Right atrium auricular region (tissue), 2 donors: ENCODE measurements at places on chromosomes 13 and 19.

GRCh38 chr19:44345959-44346358 lies 10.5 kb downstream of the ZNF112 start:
- no peak for DNase-seq

GRCh38 chr13:63050287-63050686 lies 1634.6 kb upstream of the PCDH20 start:
- DNase-seq, result no peak

- DNase-seq, result no peak
These were observed 121.5 kb upstream of the CSNK1A1L start for GRCh38 chr13:37226971-37227370.

DNA sequence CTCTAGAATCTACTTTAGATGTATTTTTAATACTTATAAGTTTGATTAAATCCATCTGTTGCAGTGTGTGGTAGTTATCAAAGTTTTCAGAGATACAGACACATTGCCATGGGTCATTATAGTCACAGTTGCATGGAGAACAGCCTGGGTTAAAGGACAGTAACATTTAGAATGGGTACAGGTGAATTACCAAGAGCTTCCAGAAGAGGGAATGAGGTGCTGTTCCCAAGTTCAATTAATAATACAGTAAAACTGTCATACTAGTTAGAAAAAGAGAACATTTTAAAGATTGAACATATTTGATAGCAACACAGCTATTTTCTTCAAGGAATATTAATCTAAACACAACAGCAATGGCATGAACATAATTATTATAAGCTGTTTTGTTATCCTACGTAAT lies 322.6 kb upstream of the SLC10A2 start:
- no peak for DNase-seq

DNA sequence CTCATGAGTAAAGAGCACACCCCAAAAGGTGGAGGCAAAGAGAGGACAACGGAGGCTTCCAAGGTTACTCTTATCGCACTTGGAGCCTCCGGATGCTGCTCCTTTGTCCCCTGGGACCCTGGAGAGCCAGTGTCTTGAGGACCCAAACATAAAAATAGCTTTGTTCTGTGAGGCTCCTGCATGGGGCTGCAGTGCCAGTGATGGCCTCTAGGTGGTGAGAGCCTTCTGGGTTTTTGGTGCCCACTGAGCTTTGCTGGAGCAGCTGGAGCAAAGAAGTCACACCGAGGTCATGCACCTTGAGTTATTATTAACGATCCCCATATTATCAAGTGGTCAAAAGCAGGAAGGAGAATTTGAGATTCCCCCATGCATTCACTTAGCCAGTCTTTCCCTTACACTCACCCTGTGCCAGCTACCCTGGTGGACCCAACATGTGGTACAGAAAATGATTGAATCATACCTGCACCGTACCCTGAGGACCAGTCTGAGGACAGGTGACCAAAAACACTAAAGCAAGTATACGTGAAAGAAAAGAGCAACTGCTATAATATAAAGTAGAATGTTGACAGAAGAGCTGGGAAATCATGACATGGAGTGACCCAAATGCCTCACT lies 41.5 kb downstream of the ZNF682 start:
- no peak for DNase-seq

DNA sequence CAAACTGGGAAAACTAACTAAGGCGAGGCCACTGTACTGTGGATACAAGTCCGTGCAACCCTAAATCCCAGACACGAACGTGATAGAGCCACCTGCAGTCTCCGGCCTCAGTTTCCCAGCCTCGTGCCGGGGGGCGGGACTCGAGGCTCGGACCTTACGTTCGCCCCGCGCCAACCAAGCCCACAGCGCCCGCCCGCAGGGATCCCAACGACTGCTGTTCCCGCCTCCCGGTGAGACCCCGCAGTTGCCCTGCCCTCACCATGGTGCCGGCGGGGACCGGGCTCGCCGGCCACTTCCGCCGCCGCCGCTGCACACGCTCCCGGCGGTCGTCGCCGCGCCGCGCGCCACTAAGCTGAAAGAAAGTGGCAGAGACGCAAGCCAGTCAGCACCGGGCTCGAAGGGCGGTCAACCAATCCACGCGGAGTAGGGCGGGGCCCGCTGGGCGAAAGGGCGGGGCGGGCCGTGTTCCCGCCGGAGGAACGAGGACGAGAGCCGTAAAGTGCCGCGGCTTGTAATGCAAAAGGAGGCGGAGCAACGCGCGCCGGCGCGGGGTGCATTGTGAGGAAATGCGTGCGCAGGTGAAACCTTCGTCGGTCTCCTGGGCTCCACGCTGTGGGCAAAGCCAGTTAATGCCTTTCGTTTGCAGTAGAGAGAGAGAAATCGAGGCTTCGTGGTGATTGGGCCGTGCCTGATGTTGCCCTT lies at the start of gene LSM4:
Gene LSM4 (minus strand): TSS at position 318 of the 702 bp plus-strand sequence. CDS start 56 bp downstream, at position 262.
- DNase-seq, result peak; percentile 99

DNA sequence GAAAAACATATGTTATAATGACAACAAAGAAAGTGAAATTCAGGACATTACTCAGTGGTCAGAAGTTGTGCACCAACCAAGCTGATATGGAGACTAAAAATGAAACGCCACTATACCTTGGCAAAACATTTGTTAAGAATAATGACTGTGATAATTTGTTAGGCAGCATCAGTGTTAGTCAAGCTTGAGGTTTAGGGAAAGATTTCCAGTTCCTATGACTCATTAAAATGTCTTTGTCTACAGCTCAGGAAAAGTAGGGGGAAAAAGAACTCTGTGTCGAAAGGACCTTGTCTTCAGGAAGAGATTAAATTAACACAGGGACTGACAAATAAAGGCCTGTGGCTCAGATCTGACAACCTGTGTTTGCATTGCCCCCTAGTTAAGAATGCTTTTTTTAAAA lies 764.1 kb upstream of the SLITRK6 start:
- DNase-seq, result no peak

DNA sequence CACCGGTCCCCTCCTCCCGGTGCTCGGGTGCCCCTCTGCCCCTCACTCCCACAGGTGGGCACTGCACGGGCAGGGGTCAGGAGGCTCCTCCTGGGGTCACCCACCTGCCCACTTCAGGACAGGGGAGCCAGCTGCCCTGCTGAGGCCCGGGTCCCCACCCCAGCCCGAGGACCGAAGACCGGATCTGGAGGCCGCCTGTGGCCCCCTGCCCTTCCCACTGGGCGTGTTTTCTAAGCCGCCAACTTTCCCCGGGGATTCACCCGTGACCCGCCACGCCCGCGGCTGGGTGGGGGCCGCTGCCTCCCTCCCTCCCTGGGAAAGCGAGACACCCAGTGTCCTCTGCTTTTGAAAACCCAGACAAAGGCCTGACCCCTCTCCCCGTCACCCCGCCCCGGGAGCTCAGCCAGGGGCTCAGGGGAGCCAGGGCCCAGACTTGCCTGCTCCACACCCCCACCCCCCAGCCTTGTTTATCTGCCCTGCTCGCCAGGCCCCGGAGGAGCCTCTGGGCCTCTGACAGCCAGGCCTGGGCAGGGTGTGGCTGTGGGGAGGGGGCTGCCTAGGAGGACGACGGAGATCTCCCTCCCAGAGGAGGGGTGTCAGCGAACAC lies 1.3 kb downstream of the PALM start:
- peak; percentile 81 for DNase-seq

GRCh38 chr13:40315416-40316064 lies 350.9 kb downstream of the FOXO1 start:
- DNase-seq, result no peak

DNA sequence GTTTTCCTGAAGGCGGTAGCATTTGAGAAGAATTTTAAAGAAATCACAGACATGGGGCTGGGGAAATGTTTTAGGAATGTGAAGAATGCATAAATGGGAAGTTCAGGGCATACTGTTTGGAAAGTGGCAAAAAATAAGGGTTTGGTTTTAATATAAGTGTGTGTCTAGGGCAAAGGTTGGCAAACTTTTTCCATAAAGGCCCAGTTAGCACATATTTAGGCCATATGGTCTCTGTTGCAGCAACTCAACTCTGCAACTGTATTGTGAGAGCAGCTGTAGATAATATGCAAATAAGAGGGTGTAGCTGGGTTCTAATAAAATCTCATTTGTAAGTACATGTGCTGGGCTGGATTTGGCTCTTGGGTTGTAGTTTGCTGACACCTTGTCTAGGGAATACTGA lies 521.9 kb downstream of the DIAPH3 start:
- no peak for DNase-seq

DNA sequence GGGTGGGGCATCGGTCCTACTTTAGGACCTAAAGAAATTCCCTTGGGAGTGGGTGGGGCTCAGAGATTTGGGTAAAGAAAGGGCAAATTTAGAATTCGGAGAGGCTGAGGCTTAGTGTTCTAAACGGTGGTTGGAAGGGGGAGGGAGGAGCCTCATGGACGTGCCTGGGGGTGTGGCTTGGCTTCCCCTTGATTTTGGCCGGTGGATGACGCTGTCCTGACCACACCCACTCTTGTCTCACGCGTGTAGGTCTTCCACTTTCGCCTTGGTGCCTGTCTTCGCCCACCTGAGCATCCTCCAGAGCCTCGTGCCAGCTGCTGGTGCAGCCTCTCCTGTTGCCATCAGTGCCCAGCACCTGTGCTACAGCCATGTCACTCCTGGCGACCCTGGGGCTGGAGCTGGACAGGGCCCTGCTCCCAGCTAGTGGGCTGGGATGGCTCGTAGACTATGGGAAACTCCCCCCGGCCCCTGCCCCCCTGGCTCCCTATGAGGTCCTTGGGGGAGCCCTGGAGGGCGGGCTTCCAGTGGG lies 1.2 kb upstream of the NUP62 start:
- no peak for DNase-seq

GRCh38 chr19:54209058-54209810 lies 8.6 kb downstream of the RPS9 start:
- no peak for DNase-seq

- DNase-seq, result no peak
These were observed 645 bp downstream of the PALM start for GRCh38 chr19:709196-709964.

DNA sequence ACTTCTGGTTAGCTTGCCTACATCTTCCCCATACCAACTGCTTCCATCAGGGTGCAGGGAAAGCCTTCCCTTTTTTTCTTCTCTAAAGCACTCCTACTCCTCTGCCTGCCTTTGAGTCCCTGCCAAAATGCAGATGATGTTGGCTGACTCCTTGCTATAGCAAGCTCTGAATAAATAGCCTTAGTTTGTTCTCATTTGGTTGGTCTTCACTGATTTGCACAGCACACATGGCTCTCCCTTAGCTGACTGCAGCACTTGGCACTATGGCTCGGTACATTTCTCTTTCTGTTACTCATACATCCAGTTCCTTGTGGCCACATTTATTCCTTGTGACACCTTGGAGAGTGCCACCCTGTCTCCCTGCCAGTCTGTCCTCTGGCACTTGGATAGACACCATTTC lies 249.8 kb downstream of the DCLK1 start:
- no peak for DNase-seq

GRCh38 chr13:63044589-63045313 lies 1629.1 kb upstream of the PCDH20 start:
- DNase-seq, result no peak

- DNase-seq, result no peak
These were observed 238 bp downstream of the ZNF260 start for GRCh38 chr19:36527873-36528193.

GRCh38 chr13:27605610-27606200 lies 14.6 kb downstream of the LNX2 start:
- DNase-seq, result no peak

- peak; percentile 71 for DNase-seq
These were observed 141.6 kb upstream of the RFC3 start for GRCh38 chr13:33676045-33676989.

GRCh38 chr13:74015137-74015536 lies 119.1 kb downstream of the KLF12 start:
- no peak for DNase-seq

DNA sequence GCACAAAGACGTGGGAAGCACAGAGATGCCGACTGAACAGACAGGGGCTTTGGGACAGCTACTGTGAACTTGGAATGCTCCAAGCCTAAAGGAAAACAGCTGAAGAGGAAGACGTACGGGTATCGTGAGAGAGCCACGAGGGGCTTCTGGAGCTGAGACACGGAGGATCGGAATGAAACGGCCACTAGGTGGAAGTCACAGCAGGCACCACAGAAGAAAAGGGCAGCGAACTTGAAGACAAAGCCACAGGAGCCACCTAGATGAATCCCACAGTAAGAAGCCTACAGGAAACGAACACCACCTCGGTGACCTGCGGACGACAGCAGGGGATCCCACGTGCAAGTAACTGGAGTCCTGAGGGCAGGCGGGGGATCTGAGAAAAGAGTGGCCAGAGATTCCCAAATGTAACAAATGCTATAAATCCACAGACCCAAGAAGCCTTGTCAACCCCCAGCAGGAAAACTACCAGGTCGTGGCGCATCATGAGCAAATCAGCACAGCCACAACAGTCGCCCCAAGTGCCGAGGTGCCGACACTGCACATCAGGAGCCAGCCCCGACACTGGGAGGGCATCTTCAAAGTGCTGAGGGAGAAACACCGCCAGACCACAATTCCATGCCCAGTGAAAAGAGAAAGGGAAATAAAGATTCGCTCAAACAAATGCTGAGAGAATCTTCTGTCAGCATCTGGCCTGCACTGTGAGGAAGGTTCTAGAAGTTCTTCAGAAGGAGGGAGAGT lies 39.3 kb upstream of the ISYNA1 start:
- no peak for DNase-seq

DNA sequence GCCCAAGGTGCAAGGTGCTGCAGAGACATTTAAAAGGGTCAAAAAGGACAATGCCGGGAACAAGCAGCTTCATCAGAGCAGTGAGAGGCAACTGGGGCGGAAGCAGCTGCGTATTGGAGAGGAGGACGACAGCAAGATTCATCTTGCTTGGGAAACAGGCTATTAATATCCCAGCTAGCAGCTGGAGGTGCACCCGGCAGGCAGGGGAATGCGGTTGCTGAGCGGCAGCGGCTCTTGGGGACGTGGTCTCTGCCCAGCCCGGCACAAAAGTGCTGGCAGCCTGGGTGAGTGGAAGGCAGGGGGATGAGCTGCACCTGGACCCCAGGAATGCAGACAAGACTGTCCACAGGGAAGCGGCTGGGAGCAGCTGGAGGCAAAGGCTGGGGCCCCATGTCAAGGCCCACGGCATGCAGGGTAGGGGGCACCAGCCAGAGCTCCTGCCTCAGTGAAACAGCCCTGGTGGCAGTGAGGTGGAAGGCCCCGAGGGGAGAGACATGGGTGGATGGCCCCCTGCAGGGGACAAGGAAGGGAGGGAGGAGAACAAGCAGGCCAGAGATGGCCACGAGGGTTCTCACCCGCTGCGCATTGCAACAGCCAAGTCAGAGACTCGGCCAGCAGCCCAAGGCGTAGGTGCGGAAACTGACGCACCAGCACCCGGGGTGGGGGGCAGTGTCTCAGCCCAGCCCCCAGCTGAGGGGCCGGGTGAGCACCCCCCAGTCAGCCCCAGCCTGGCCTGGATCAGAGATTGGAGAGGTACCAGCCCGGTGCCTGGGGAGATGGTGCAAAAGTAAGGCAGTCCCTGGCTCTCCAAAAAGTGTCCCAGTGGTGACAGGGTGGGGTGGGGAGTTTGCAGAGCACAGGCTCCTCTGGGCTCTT lies 34.4 kb downstream of the PEPD start:
- DNase-seq, result no peak

DNA sequence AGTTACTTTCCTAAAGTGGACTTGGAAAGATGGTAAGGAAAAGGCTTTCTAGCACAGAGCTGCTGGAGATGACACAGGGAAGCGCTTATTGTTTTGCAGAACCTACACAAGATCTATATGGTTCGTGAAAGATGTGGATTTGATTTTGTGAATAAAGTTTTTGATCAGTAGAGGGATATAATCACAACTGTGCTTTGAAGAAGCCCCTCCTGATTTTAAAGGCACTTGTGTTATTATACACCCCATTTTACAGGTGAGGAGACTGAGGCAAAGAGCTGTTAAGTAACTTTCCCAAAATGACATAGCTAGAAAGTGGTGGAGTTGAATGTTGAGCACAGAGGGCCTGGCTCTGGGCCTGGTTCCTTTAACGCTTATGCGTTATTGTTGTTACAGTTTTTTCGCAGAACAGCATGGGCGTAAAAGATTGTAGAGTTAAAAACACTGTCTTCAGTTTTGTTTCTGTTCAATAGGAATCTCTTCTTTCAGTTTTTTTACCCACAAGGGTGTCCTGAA lies 1.4 kb downstream of the TDRD3 start:
- DNase-seq, result no peak
